ENCODE measurements at places on chromosomes 6 and 20. TPM values are rescaled to one million over a fixed set of nuclear protein-coding genes. Genes with fewer than 3 reads are reported as not detected.

Gene SIRT5
- 11.0 TPM for total RNA-seq

- no peak for DNase-seq
These were observed 39.4 kb upstream of the MRPS10 start for GRCh38 chr6:42257063-42257462.

DNA sequence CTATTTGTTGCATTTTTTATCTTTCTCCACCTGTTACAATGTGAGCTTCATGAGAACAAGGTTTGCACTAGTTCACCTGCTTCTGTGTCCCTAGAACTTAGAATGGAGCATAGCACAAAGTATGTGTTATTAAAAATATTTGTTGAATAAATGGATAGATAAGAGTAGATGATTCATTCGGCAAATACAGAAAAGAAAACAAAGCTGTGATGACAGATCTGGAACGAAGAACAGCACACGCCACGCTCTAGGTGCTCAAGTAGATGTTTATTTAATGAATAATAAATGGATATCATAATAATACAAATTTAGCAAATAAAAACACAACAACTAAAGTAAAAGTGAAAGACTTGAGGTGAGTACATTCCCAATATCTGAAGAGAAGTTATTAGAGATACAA lies 273.1 kb downstream of the HAO1 start:
- DNase-seq, result no peak

DNA sequence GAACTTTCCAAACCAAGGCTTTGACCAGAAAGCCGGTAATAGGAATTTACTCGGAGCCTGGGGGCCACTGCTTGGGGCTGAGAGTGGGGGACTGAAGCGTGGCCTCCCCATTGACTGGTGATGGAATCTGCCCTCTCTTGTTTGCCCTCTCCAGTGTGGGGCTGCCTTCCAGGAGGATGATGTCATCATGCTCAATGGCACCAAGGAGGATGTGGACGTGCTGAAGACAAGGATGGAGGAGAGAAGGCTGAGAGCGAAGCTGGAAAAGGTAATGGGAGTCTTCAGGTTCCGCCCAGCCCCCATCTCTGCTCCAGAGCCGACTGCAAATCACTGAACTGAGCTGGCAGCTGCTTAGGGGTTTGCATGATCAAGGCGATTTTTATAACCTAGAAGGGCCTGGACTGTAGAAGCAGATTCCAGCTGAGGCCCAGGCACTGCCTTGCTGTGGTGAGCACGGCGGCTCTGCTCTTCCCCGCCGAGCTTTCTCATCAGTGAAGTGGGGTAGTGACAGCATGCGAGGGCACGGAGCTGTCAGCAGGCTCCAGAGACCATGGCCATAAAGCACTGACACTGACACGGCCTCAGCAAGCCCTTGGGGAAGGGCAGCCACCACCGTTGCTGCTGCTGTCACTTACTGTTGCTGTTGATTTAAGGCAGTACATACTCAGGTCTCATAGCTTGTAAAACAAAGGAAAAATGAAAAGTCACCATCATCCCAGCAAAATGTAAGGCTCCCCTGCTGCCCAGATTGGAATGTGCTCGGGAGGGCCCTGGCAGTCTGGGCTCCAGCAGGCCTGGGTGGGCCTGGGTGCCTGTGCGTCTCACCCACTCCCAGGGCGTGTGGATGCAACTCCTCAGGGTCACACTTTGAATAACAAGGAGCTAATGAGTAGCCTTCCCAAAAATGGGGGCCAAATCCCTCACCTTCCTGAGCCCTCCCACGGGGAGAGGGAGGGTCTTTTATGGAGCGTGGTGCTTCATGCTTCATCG lies 11.1 kb upstream of the FAM209A start:
- no peak for DNase-seq

GRCh38 chr6:169189182-169189581 lies 64.5 kb downstream of the THBS2 start:
- DNase-seq, result no peak

Measured in kidney epithelial cell (primary cell).